HT1080 (cell line): ENCODE measurements at places on chromosomes 7 and 10.

GRCh38 chr10:16673443-16673842, 143.8 kb downstream of the RSU1 start:
- DNase-seq: no peak

DNA sequence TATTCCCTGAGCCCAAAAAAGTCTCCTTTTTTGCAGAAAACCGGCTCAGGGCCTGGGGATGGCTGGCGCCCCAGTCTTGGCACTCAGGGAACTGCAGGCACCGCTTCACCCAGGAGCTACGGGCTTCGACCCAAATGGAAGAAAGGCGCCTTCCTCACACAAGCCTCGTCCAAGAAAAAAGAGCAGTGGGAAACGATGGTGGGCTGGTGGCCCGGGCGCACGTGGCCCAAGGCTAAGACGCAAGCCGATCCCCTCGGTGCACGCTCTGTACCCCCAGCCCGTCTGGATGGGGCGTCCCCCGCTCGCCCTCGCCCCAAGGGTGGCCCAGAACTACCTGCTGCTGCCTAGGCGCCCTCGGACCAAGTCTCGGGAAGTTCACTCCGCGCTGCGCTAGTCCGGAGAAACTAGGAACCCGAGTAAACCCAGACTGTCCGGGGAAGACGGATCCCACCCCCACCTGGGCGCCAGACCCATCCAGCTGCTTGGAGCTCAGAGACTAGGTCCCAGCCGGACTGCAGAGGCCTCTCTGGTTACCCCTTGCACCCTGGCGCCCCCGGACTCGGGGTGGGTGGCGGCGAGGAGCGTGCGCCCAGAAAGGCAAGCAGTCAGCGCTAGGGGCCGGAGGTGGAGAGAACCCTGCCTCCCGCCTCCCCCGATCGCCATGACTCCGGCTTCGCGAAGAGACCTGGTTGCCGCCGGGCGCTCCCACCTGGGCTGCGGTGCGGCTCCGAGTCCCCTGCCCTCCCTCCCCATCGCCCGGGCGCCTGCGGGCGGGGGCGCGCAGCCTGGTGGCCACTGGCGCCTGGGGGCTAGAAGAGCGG, 76.4 kb downstream of the CALN1 start:
- DNase-seq: no peak

- DNase-seq: peak; percentile 30
Measured at GRCh38 chr7:26853788-26854393, 10.5 kb downstream of the SKAP2 start.

DNA sequence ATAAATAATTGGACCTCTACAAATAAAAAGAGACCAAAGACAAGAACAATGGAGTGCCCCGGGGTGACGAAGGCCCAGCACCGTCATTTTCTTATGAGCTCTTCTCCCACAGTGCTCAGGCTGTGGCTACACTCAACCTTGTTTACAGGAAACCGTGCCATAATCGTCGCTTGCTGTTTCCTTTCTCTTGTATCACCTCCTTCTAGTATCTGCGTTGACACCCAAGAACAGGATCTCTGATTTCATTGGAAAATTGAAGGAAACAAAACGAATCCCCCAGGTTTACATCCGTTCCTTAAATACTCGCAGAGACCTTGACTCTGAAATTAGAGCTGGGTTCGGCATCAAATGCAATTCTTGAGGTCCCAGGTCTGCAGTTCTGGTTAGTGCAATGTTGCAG, 1.7 kb upstream of the IGFBP3 start:
- DNase-seq: no peak
